ENCODE measurements at places on chromosomes 4 and X. TPM values are rescaled to one million over a fixed set of nuclear protein-coding genes. Genes with fewer than 3 reads are reported as not detected.

DNA sequence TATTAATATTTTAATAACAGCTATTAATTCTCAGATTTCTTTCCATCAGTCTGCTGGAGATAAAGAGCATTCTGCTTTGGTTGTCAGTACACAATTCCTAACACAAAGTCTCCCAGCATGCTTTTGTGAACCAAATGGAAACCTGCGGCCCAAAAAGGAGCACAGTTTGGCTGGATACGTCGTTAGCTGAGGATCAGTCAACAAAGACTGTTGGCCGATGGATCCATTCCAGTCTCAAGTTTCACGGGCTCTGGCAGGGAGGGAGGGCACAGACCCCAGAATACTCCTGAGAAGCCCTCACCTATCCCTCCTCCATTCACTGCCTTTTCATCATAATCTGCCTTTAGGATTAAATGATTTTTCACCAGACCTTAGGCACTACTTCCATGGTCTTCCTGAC lies 26.3 kb upstream of the PRSS48 start:
- no peak for ATAC-seq

DNA sequence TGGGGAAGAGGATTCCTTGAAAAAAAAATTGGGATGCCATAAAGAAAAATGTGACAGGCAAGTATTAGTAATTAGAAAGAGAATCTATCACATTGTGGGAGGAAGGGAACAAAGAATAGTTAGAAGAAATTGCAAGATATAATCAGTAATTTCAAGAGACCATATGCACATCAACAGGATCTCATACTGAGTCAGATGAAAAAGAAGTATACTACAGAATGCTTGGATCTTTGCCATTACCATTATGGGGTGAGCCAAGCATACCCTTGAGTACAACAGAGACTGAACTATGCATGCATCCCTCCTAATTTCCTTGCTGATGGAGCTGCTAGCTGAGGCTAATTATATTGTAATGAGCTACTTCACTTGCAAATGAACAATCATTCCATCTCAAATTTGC lies 287.6 kb downstream of the PAPSS1 start:
- no peak for ATAC-seq

Gene CYTL1
- 0.88 TPM for total RNA-seq

GRCh38 chr4:70531981-70532380 lies 13.6 kb downstream of the AMTN start:
- no peak for ATAC-seq

- ATAC-seq = no peak
Measured at GRCh38 chr4:89137231-89137630, 25.9 kb downstream of the TIGD2 start.

Gene BTK
- 1.0 TPM for total RNA-seq

Gene TRIM61
- not detected for total RNA-seq

- no peak for ATAC-seq
Measured at GRCh38 chr4:8912506-8912905, 40.9 kb upstream of the HMX1 start.

All from esophagus mucosa (tissue), 1 donor.